Testis (tissue), 5 donors: ENCODE measurements at places on chromosomes 4 and X. TPM values are rescaled to one million over a fixed set of nuclear protein-coding genes. Genes with fewer than 3 reads are reported as not detected.

- no peaks in the 10 kb centered on the region for H3K4me1 ChIP-seq
- DNase-seq, result no peak
- H3K27ac ChIP-seq, result no peak overlapping the region
- H3K36me3 ChIP-seq, result no peaks in the 10 kb centered on the region
Observed at GRCh38 chr4:48071191-48071590, 54.6 kb downstream of the NIPAL1 start.

The SHOX gene
- 0.06 TPM for total RNA-seq

The PDGFRA gene
- 46.5 TPM for total RNA-seq

- H3K27me3 ChIP-seq, result no peaks in the 10 kb centered on the region
- DNase-seq, result no peak
- no peaks in the 10 kb centered on the region for H3K36me3 ChIP-seq
- H3K4me3 ChIP-seq, result no peak overlapping the region
Observed at GRCh38 chr4:94974773-94975172, 217.0 kb downstream of the BMPR1B start.

The ASB12 gene
- total RNA-seq, result 0.62 TPM

- H3K4me1 ChIP-seq, result peaks cover 7% of the 10 kb centered on the region
- no peaks in the 10 kb centered on the region for H3K36me3 ChIP-seq
- peak overlapping the region; percentile 95 for H3K27ac ChIP-seq
- no peaks in the 10 kb centered on the region for H3K27me3 ChIP-seq
- H3K4me3 ChIP-seq, result peak overlapping the region; percentile 67
Observed at GRCh38 chrX:48956728-48957414, 536 bp downstream of the OTUD5 start.

DNA sequence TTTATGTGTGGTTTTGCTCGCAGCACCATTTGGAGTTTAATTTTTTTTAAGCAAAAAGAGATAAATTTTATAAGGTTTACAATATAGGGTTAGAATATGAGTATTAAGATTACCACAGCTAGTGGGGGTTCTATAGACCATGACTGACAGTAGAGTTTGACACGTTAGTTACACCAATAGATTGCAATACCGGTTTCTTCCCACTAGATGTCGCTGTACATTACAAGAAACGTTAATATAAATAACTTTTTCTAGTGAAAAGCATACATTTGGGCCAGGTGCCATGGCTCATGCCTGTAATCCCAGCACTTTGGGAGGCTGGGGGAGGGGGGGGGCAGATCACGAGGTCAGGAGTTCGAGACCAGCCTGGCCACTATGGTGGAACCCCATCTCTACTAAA is 433.6 kb downstream of the MAGEB5 start:
- no peaks in the 10 kb centered on the region for H3K36me3 ChIP-seq
- no peak overlapping the region for H3K4me3 ChIP-seq
- H3K4me1 ChIP-seq, result no peaks in the 10 kb centered on the region
- H3K27ac ChIP-seq, result no peak overlapping the region
- peak; percentile 14 for DNase-seq

- H3K27me3 ChIP-seq, result no peaks in the 10 kb centered on the region
- H3K27ac ChIP-seq, result no peak overlapping the region
- no peaks in the 10 kb centered on the region for H3K36me3 ChIP-seq
Observed at GRCh38 chrX:75115707-75116413, 40.2 kb downstream of the ABCB7 start.

- no peaks in the 10 kb centered on the region for H3K36me3 ChIP-seq
- H3K27me3 ChIP-seq, result no peaks in the 10 kb centered on the region
- no peak for DNase-seq
Observed at GRCh38 chrX:135951291-135951690, 22.5 kb downstream of the MMGT1 start.

DNA sequence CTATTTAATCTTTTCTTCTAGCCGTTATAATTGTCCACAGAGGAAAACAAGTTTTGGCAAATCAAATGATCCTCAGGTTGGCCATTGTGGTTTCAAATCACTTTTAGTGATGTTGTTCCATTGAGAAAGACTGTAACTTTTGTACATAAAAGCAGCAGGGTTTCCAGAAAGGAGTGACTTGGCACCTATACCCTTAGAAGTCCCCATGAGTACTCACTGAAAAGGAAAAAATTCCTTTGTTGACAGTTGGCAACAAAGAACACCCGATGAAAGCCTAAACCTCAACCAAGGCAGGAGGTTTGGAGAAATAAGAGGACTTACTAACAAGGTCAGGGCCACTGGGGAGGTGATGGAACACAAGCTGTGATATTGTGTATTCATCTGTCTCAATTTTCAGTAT is 474.4 kb downstream of the RAPGEF2 start:
- no peak for DNase-seq
- H3K36me3 ChIP-seq, result no peaks in the 10 kb centered on the region
- no peaks in the 10 kb centered on the region for H3K4me1 ChIP-seq

- no peaks in the 10 kb centered on the region for H3K36me3 ChIP-seq
- DNase-seq, result no peak
- H3K27me3 ChIP-seq, result no peaks in the 10 kb centered on the region
- no peak overlapping the region for H3K27ac ChIP-seq
Observed at GRCh38 chrX:17628976-17629375, 108.3 kb upstream of the SCML1 start.

- H3K4me3 ChIP-seq, result no peak overlapping the region
- H3K4me1 ChIP-seq, result no peaks in the 10 kb centered on the region
- H3K27ac ChIP-seq, result no peak overlapping the region
Observed at GRCh38 chr4:122635205-122635604, 14.3 kb upstream of the IL21 start.
